CD4-positive, alpha-beta memory T cell (primary cell): ENCODE measurements at places on chromosomes 7 and 10. TPM values are rescaled to one million over a fixed set of nuclear protein-coding genes. Genes with fewer than 3 reads are reported as not detected.

The CREB5 gene
- not detected for polyA plus RNA-seq

The CTAGE8 gene
- polyA plus RNA-seq: 0.45 TPM

The PAX4 gene
- polyA plus RNA-seq: not detected

DNA sequence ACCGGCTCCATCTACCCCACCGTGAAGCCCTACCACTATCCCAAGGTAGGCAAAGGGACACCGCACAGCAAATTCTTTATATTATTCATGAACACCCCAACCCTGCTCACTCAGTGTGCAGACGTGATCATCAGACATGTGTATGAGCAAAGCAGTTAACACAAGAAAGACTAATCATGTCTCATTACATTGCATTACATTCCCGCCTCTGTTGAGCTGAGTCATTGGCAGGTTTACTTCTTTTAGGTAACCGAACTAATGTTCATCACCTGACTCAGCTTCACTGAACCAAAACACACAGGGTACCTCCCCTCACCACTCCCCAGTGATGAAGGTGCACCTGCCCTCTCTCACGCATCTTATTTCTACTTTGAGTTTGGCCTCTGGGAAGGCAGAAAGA is 233.4 kb downstream of the PAXIP1 start:
- H3K4me3 ChIP-seq: no peak overlapping the region
- no peaks in the 10 kb centered on the region for H3K36me3 ChIP-seq
- no peaks in the 10 kb centered on the region for H3K4me1 ChIP-seq
- H3K27me3 ChIP-seq: no peaks in the 10 kb centered on the region
- no peak for DNase-seq

GRCh38 chr7:116779931-116780330 is 82.5 kb upstream of the CAPZA2 start:
- H3K27me3 ChIP-seq: no peaks in the 10 kb centered on the region
- no peak overlapping the region for H3K27ac ChIP-seq
- no peak for DNase-seq
- no peak overlapping the region for H3K4me3 ChIP-seq
- H3K4me1 ChIP-seq: no peaks in the 10 kb centered on the region

DNA sequence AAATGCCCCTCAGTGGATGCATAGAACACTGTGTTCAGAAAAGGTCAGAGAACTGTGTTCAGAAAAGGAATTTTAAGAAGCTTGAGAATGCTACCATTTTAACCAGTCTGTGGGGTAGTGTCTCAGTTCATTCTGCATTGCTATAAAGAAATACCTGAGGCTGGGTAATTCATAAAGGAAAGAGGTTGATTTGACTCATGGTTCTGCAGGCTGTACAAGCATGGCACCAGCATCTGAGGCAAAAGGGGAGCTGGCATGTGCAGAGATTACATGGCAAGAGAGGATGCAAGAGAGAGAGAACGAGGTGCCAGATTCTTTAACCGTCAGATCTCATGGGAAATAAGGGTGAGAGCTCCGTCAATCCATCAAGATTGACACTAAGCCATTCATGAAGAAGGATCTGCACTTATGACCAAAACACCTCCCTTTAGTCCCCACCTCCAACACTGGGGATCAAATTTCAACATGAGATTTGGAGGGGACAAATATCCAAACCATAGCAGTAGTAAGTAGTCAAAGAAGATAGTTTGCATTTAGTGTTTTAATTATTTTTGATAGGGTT is 119.8 kb downstream of the FAM107B start:
- H3K4me1 ChIP-seq: peaks cover 80% of the 10 kb centered on the region
- H3K27ac ChIP-seq: no peak overlapping the region
- no peak overlapping the region for H3K4me3 ChIP-seq
- H3K27me3 ChIP-seq: no peaks in the 10 kb centered on the region
- H3K36me3 ChIP-seq: no peaks in the 10 kb centered on the region

DNA sequence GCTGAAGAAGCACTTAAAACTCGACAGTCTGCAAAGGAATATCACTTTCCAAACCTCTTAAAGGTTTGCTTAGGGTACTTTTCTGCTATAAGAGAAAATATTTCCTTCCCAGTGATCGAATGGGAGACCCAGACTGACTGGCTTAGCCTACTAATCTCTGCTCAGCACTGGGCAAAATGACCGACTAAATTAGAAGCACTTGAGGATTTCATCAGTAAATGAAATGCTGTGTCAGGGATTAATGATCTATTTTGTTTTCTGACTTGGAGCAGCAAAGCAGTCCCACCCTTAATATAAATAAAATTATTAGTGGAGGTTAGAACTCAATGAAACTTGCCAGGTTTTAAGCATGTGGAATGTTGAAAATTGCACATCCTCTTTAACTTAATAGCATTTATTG is 411.6 kb downstream of the NEBL start:
- no peak overlapping the region for H3K27ac ChIP-seq
- no peak for DNase-seq
- no peaks in the 10 kb centered on the region for H3K36me3 ChIP-seq

GRCh38 chr10:6382081-6382480 is 179.3 kb downstream of the PFKFB3 start:
- H3K36me3 ChIP-seq: no peaks in the 10 kb centered on the region
- no peak overlapping the region for H3K4me3 ChIP-seq
- peaks cover 13% of the 10 kb centered on the region for H3K4me1 ChIP-seq

- H3K4me1 ChIP-seq: no peaks in the 10 kb centered on the region
- no peak for DNase-seq
- no peak overlapping the region for H3K27ac ChIP-seq
Observed at GRCh38 chr7:6630007-6630849, 6.9 kb upstream of the ZNF316 start.
